ENCODE measurements at places on chromosomes 5 and 9.

GRCh38 chr9:8221462-8221861 is 421.9 kb upstream of the DMAC1 start:
- no peak for DNase-seq

DNA sequence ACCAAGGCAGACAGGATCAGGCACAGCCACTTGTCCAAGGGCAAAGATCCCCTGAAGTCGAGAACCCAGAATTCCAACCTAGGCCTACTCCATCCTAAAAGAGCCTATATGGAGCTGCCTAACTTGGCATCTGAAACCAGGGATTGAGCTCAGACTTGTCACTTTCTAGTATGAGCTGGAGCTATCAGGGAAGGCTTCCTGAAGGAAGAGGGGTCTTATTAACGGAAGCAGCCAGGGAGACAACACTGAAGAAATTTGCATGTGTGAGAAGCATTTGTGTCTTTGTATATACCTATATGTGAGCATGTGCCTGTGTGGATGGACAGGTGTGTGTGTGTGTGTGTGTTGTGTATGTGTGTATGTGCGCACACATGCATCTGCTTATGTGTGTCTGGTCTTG is 4.7 kb upstream of the AQP7 start:
- no peak for DNase-seq

- DNase-seq: peak; percentile 89
Observed at GRCh38 chr9:83013867-83014605, 48.9 kb downstream of the RASEF start.

DNA sequence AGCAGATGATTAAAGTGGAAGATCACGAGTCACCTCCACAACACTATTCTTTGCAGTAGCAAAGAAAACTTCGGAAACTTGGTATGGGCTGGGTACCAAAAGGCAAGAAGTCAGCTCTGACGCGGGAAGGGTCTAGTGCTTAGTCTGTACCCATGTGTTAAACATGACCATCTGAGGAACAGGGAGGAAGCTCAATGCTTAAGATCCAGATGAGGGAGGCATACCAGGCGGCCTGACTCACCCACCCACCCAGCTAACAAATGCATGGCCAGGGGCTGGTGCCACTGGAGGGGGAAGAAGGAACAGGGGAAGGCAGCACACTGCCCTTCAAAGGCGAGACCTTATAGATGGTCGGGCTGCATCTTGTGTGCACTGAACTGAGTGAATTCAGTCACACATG is 41.8 kb downstream of the CAMSAP1 start:
- peak; percentile 55 for DNase-seq

GRCh38 chr5:89374818-89375521 is 492.0 kb upstream of the MEF2C start:
- no peak for DNase-seq

GRCh38 chr5:79959407-79959806 is 31.7 kb downstream of the MTX3 start:
- no peak for DNase-seq

DNA sequence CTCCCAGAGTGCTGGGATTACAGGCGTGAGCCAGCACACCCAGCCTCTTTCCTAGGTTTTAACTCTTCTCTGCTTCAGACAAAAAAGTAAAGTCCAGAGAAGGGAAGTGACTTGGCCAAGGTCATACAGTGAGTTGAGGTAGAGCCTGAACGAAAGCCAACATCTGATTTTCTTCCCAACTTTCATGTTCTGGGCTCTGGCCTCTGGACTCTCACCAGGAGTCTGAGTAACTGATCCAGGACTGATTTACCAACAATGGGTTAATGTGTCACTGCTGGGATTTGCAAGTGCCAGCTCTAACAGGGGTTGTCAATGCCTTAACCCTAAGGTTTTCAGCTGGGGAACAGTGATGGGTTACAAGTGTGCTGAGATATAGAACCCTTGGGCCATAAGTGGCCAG is 32.2 kb upstream of the LARP1 start:
- DNase-seq: no peak

DNA sequence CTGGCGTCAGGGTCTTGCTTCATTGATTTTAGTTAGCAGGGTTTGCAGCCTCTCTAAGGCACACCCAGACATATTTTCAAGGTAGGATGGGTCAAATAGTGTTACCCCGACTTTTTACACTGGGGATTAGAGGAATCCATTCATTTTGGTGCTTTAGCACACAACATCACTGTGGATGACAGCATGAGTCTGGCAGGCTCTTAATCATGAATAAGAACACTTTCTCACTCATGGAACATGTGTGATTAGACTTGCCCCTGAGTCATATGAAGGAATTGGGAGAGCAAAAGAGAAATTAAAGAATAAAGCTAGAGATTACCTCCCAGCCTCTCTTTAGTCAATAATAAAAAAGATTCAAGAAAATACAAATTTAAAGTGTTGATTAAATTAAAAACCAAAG is 175.6 kb downstream of the SEMA5A start:
- peak; percentile 65 for DNase-seq

Measured in fibroblast of skin of abdomen (primary cell).